Neural progenitor cell (in vitro differentiated cells): ENCODE measurements at places on chromosomes 12 and 14. TPM values are rescaled to one million over a fixed set of nuclear protein-coding genes. Genes with fewer than 3 reads are reported as not detected.

GPN3 gene
- 41.1 and 62.3 TPM in 2 replicates for total RNA-seq

FMNL3 gene
- total RNA-seq: 17.3 and 24.0 TPM in 2 replicates

CLEC4C gene
- total RNA-seq: not detected in 2 replicates

TCL1B gene
- total RNA-seq: 0.12 TPM in 1 of 2 replicates, not detected in the other

LRFN5 gene
- 0.12 and 0.49 TPM in 2 replicates for total RNA-seq

GRCh38 chr14:87349921-87350320 lies 643.1 kb downstream of the GALC start:
- no peak for DNase-seq

DNA sequence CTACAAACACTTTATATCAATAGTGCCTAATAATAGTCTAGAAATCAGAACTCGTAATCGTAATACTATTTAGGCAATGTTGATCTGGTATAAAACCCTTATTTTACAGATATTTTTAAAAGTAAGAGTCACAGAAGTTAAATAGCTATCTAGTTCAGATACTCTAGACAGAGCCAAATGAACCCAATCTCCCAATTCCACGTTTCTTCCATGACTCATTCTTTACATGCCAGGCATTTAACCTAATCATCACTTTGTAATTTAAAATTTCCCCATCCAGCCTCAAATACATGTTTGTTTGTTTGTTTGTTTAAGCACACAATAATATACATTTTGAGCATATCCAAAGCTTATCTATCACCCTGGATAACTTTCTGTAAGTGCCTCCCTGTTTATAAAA lies 36.4 kb upstream of the GARIN6 start:
- no peak for DNase-seq

DNA sequence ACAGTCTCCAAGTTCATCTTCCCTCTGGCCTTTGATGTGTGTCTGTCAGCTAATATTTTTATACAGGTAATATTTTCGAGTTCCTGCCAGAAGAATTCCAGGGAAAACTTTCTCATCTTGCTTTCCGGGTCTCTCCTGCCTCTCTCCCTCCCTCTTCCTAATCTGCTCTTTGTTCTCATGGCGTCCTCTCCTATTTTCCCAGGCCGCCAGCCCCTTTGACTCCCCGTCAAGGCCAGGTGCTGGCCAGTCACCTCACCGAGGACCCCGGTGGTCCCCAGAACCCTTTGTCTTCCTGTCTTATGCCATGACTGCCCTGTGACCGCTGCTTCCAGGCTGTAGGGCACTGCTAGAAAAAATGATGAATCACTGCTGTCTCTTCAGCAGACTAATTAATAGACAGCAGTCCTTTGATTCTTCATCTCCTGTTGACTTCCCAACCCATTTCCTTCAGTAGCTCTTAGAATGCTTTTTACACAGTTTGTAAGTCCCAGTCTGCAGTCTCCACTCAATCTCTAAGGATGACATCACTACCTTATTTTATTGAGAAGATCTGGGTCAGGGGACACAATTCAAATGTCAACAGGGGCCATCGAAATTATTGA lies 40.7 kb downstream of the PPFIBP1 start:
- DNase-seq: peak; percentile 35

- peak; percentile 45 for DNase-seq
Observed at GRCh38 chr12:96069511-96070231, 34.3 kb upstream of the LTA4H start.

DNA sequence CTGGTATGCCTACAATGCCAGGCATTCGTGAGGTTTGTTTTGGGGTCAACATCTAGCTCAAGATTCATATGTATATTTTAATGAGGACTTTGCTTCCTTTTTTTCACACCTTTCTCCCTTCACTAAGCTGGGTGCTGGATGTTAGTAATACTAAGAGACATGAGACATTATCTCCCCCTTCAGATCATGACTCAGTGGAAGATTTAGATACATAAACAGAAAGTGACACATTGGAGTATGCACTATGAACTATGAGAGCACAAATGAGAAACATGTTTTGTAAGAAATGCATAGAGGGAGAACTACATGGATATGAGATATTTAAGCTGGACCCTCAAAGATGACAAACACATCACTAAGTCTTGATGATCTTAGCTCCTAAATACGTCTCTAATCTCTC lies 286.3 kb downstream of the RPAP3 start:
- no peak for DNase-seq
